ENCODE measurements at places on chromosomes 11 and 22. TPM values are rescaled to one million over a fixed set of nuclear protein-coding genes. Genes with fewer than 3 reads are reported as not detected.

- H3K36me3 ChIP-seq = no peaks in the 10 kb centered on the region
- no peak overlapping the region for H3K27ac ChIP-seq
- DNase-seq = no peak
Measured at GRCh38 chr11:27313157-27313821, 49.7 kb downstream of the CCDC34 start.

GRCh38 chr11:95088946-95089619 is 563 bp upstream of the ENDOD1 start:
- H3K27ac ChIP-seq = no peak overlapping the region
- peak overlapping the region; percentile 97 for H3K4me3 ChIP-seq
- H3K36me3 ChIP-seq = no peaks in the 10 kb centered on the region
- peaks cover 43% of the 10 kb centered on the region for H3K27me3 ChIP-seq

DNA sequence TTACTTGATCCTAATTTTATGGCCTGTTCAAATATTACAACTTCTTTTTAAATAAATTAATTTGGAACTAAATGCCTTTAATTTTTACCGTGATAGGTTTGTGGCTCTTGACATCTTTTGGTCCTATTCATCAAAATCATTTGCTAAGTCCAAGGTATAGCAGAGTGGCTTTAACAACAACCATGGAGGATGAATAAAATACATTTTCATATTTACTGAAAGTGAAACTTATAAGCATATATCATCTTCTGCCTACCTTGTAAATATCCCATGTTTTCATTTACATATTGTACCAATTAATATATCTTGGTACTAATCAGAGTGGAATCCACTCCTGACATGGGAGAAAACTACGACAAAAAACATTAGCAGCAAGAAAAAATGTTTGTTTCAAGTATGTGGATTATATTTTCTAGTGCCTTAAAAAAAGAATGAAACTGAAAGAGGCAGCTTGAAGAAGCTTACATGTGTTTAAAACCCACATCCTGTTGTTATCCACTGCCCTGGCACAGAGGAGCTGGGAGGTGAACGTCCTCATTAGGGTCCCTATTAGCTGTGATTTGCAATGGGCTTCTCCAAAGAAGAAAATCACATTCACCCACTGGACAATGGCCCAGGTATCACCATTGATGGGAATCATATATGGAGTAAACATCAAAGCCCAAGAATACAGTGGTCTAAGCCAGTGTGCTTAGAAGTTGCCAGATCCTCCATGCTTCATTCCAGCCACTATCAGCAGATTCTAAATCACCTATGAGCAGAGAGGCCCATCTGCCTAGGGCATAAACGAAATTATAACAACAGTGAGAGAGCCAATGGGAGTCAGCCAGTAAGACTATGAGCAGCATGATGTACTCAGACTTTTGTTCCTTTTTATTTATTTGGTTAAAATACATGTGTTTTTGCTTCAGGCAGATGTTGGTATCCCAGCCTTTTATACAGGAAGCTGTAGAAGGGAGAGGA is 84.7 kb downstream of the MAML2 start:
- no peak overlapping the region for H3K27ac ChIP-seq
- H3K4me1 ChIP-seq = peaks cover 7% of the 10 kb centered on the region
- H3K27me3 ChIP-seq = no peaks in the 10 kb centered on the region

DNA sequence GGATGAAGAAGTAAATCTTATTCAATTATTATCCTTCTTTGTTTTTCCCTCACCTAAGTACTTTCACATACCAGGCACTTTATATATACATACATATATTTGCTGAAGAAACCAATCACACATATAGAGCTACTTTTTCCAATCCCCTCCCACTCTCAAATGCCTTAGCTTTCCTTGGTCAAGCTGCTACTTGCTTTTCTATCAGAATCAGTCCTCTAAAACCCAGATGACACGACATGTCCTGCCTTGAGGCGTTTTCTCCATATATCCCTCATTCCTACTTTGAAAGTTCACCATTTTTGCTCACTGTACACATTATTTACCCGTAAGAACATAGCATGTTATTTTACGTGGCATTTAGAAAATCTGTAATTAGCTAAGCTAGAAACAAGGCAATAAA is 5.4 kb downstream of the RAB38 start:
- H3K27ac ChIP-seq = no peak overlapping the region
- H3K36me3 ChIP-seq = no peaks in the 10 kb centered on the region
- DNase-seq = no peak
- peaks cover 4% of the 10 kb centered on the region for H3K27me3 ChIP-seq
- no peaks in the 10 kb centered on the region for H3K4me1 ChIP-seq

- H3K27me3 ChIP-seq = no peaks in the 10 kb centered on the region
- peak overlapping the region; percentile 31 for H3K27ac ChIP-seq
- H3K4me3 ChIP-seq = no peak overlapping the region
- no peak for DNase-seq
Measured at GRCh38 chr11:103234974-103235373, 125.7 kb downstream of the DYNC2H1 start.

The RBM7 gene
- total RNA-seq = 61.1 TPM

GRCh38 chr11:27907530-27907929 is 200.4 kb downstream of the KIF18A start:
- no peak overlapping the region for H3K27ac ChIP-seq
- no peaks in the 10 kb centered on the region for H3K27me3 ChIP-seq
- DNase-seq = no peak
- no peak overlapping the region for H3K4me3 ChIP-seq
- no peaks in the 10 kb centered on the region for H3K4me1 ChIP-seq

DNA sequence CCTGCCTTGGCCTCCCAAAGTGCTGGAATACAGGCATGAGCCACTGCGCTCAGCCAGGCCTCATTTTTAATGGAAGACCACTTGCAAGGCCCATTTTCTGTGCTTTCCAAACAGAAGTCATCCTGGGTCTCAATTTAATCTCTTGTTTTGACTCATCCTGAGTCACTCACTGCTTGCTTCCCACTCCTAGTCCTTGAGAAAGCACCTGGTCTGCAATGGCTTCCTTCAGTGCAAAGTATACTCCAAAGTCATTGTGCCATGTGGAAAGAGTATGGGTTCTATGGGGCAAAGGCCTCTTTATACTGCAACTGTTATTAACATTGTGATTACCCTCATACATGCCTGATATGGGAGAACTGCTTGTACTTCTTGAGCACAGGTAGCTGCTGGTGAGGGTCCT is 18.3 kb upstream of the SLC5A1 start:
- peaks cover 3% of the 10 kb centered on the region for H3K27me3 ChIP-seq
- no peak for DNase-seq
- H3K36me3 ChIP-seq = no peaks in the 10 kb centered on the region
- no peaks in the 10 kb centered on the region for H3K4me1 ChIP-seq
- H3K27ac ChIP-seq = no peak overlapping the region
- H3K4me3 ChIP-seq = no peak overlapping the region

DNA sequence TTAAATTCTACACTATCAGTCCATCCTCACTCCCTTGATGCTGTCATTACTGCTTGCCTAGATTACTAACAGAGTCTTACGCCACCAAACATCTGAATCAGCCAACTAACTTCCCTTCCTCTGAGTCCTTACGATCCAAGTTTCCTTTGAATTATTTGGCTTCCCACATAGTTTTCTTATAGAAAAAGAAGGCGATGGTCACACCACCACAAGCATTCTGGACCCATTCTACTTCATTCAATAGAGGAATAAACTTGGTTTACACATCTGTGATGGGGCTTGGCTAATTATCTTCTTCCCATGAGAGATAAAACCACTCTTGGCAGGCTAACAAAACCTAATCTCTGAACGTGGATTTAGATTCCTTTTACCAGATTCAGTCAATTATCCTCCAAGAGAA is 35.0 kb downstream of the INTS4 start:
- no peaks in the 10 kb centered on the region for H3K27me3 ChIP-seq
- H3K27ac ChIP-seq = no peak overlapping the region
- H3K4me3 ChIP-seq = no peak overlapping the region
- no peaks in the 10 kb centered on the region for H3K4me1 ChIP-seq
- no peaks in the 10 kb centered on the region for H3K36me3 ChIP-seq

The PACS1 gene
- total RNA-seq = 15.2 TPM

The BTG4 gene
- not detected for total RNA-seq

DNA sequence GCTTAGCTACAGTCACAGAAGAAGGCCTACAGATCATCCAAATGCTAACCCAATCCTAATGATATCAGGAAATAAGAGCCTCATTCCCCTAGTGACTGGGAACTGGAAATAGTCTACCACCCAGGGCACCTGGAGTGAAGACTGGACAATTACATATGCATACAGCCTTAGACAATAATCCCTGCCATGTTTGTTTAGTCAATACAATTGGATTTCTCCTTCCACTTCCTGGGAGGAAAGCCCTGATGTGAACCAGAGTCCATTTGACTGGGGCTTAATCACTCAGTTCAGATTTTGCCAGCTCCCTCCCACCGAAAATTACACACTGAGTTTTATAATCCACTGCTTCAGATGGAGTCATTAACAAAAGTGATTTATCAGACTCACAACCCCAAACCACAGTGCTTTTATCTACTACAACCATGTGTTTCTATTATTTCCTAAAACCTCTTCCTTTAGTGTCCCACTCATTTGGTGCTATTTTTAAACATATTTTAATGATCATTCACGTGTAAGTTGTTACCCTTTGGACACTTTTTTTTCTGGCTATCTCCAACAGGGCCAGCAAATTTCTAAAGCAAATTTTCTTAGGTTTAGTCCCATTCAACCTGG is 29.9 kb downstream of the CWF19L2 start:
- H3K27ac ChIP-seq = no peak overlapping the region
- no peak for DNase-seq
- H3K4me3 ChIP-seq = no peak overlapping the region
- H3K27me3 ChIP-seq = no peaks in the 10 kb centered on the region
- H3K36me3 ChIP-seq = peaks cover 9% of the 10 kb centered on the region

DNA sequence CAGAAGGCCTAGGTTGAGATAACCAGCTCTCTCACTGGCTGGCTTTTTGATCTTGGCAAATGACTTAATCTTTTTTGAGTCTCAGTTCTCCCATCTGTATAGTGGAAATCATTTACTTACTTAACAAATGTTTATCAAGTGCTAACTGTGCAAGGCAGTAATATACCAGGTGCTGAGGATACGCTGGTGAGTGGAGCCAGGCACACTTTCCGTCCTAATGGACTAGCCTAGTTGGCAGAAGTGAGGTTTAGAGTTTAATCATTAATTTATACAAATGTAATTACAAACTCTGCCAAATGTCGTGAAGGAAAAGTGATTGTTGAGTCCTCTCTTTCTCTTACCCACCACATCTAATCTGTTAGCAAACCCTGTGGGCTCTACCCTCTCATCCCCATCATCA is 33.3 kb downstream of the EXT2 start:
- H3K4me3 ChIP-seq = no peak overlapping the region
- H3K27ac ChIP-seq = no peak overlapping the region
- no peaks in the 10 kb centered on the region for H3K27me3 ChIP-seq
- H3K36me3 ChIP-seq = no peaks in the 10 kb centered on the region
- DNase-seq = no peak

The UCP2 gene
- 88.1 TPM for total RNA-seq

DNA sequence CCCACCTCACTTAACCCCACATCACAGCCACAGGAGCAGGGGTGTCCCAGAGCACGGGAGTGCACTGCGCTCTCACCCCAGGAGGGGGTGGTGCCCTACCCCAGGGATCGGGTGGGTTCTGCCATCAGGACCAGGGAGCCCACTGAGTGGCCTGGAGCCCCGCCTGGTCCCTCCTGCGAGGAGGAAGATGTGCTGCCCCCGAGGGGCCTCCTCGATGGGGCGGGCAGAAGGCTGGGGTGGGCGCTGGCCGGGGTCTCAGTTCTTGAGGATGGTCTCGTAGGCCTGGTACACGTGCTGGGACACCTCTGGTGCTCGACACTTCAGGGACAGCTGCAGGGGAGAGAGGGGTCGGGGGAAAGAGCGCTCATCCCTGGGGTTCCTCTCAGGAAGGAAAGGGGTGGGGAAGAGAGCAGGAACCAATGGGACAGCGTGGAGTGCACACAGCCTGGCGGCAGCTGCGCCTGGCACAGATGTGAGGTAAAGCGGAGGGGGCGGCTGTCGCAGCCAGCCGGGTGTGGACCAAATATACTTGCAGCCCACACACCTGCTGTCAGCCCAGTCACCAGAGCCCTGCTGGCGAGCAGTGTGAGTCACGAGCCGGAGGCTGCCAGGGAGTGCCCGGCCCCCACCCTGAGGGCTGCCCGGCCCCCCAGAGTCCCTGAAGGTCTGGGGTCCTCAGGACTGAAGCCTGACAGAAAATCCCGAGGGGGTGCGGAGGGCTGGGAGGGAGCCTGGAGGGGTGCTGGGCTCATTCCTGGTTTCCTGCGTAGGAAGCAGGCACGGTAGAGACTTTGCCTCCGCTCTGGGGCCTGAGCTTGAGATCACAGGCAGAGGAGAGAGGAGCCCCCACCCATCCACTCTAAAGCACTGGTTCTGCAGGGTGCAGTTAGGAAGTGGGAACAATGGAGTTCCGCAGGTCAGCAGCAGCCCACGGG is 13.3 kb upstream of the RASL10A start:
- H3K36me3 ChIP-seq = no peaks in the 10 kb centered on the region
- H3K4me1 ChIP-seq = no peaks in the 10 kb centered on the region
- no peak overlapping the region for H3K27ac ChIP-seq

The OR8D4 gene
- total RNA-seq = not detected

The TSPO gene
- 9.9 TPM for total RNA-seq

The NUDT22 gene
- 23.5 TPM for total RNA-seq

The SERHL2 gene
- not detected for total RNA-seq

The MS4A6E gene
- not detected for total RNA-seq

GRCh38 chr11:131579932-131580387 is 209.5 kb downstream of the NTM start:
- H3K27ac ChIP-seq = no peak overlapping the region
- H3K4me3 ChIP-seq = no peak overlapping the region
- H3K27me3 ChIP-seq = no peaks in the 10 kb centered on the region
- no peaks in the 10 kb centered on the region for H3K36me3 ChIP-seq

The VSIG2 gene
- not detected for total RNA-seq

DNA sequence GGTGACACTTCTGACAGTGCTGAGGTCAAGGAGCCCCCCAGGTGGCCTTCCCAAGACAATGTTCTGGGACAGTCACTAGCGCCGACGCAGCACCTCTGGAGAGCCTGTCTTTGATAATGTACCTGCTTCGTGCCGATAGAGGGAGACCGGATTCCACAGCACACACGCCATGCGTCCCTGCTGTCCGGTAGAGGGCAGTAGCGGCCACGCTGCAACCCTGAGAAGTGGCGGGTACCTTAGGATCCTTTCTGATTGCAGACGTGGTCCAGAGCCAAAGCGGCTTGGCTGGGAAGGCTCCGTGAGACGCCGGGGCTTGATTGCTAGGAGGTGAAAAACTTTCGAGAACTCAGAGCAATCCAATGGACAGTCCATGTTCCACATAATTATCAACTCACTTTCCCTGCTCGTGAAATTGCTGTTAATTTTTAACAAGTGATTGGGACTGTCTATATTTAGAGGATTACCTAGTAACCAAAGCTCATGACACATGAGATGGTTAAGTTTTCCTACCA is 11.4 kb upstream of the BARX2 start:
- H3K4me1 ChIP-seq = no peaks in the 10 kb centered on the region
- H3K36me3 ChIP-seq = no peaks in the 10 kb centered on the region
- H3K27ac ChIP-seq = no peak overlapping the region
- H3K27me3 ChIP-seq = peaks cover 70% of the 10 kb centered on the region
- no peak overlapping the region for H3K4me3 ChIP-seq
- peak; percentile 92 for DNase-seq

The LINC01488 gene
- 0.09 TPM for total RNA-seq

The RRP7A gene
- total RNA-seq = 31.9 TPM
